ENCODE measurements at places on chromosomes 16 and 17.

- DNase-seq, result no peak
Observed at GRCh38 chr17:44981221-44981968, 13.3 kb upstream of the C1QL1 start.

- no peak for DNase-seq
Observed at GRCh38 chr16:13153696-13154095, 252.3 kb downstream of the SHISA9 start.

- no peak for DNase-seq
Observed at GRCh38 chr17:35345926-35346771, 27.3 kb downstream of the SLFN11 start.

- DNase-seq, result no peak
Observed at GRCh38 chr17:7357381-7357780, 2.4 kb downstream of the TMEM95 start.

GRCh38 chr17:17258998-17259397, 22.0 kb upstream of the FLCN start:
- DNase-seq, result no peak

DNA sequence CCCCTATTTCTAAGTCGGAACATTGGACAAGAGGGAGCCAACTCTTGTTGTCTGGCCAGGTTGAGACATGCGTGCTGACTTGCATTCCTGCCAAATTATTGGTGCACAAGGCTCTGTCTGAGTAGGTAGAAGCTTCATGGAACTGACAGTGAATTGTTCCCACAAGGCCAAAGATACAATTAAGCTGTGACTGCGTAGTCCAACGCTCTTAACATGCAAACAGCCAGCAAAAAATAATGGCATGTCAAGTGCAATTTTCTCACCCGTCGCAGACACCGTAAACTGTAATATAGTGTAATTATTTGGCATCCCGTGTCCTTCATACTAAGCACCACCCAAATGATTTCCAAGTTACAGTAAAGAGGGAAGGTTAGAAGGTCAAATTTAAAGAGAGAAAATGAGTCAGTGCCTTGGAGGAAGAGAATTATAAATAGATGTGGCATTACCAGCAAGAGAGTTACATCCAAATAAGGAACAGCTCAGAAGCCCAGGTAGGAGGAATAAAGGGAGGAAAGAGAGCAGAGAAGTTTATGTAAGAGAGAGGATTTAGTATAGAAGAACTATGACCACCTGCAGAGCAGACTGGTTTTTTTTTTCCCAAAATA, 21.8 kb downstream of the CDH8 start:
- DNase-seq, result no peak

DNA sequence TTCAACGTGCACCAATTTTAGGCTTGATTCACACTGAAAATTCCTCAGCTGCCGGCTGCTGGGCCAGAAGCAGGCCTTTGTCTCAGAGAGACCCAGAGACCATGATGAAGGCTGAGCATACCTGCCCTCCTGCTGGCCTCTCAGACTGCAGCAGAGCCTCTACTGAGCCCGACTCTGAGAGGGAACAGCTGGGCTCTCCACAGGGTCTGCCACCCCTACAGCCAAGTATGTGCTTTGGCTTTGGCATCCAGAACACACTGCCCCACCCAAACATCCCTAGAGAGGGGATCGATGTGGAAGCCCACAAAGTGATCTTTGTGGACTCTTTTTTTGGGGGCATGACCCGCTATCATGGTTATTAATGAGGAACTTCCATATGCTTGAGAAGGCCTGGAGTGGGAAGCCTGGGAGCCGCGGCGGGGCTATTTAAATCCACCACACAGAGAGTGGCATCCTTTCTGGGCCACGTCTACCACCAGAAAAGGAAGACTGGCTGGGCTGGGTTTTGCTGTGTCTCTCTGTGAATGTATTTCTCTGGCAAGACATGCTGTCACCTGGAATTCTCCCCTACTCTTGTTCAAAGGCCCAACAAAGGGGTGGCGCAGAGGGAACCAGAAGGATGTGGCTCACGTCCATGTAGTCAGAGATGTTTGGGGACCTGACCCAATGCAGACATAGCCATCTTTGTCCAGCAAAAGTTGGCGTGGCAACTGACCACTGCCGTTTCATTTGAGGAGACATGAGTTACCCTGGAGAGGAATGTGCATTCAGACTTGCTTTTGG, 69.3 kb downstream of the GNAO1 start:
- no peak for DNase-seq

DNA sequence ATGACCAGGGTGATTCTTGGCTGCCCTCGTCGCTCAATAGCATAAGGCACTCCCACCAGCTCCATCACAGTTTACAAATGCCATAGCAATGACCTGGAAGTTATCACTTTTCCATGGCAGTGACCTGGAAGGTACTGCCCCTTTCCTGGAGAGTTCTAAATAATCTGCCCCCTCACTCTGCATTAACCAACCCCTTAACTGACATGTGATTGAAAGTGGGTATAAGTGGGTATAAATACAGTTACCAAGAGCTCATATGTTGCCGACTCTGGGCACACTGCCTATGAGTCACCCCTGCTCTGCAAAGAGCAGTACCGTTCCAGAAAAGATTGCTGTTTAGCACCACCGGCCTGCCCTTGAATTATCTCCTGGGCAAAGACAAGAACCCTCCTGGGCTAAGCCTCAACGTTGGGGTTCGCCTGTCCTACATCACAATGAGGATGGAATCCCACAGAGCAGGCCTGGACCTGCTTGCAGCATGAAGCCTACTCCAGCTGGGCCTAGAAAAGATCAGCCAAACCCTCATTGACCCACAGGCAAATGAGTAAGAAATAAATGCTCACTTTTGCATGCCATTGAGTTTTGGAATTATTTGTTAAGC, 95.2 kb upstream of the SEC14L1 start:
- no peak for DNase-seq

- DNase-seq, result no peak
Observed at GRCh38 chr17:18076936-18077335, 10.8 kb upstream of the DRG2 start.

GRCh38 chr17:9183306-9183705, 162.0 kb downstream of the NTN1 start:
- DNase-seq, result no peak

DNA sequence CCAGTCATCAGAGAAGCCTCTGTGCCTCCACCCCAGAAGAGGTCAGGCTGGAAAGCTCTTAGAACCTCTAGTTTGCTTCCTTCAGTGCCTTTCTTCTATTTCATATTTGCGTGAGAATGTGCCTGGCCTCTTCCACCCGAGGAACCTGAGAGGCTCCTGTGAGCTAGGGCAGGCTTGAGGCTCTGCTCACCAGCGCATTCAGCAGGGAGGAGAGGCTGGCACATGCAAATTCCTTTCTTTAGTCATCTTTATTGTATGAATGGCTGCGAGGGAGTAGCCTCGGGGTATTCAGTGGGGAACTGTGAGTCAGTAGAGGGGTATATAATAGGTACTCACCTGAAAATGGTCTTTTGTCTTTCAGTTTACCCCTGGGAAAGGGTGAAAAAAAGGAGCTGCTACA, 268.3 kb downstream of the ABCC12 start:
- no peak for DNase-seq

DNA sequence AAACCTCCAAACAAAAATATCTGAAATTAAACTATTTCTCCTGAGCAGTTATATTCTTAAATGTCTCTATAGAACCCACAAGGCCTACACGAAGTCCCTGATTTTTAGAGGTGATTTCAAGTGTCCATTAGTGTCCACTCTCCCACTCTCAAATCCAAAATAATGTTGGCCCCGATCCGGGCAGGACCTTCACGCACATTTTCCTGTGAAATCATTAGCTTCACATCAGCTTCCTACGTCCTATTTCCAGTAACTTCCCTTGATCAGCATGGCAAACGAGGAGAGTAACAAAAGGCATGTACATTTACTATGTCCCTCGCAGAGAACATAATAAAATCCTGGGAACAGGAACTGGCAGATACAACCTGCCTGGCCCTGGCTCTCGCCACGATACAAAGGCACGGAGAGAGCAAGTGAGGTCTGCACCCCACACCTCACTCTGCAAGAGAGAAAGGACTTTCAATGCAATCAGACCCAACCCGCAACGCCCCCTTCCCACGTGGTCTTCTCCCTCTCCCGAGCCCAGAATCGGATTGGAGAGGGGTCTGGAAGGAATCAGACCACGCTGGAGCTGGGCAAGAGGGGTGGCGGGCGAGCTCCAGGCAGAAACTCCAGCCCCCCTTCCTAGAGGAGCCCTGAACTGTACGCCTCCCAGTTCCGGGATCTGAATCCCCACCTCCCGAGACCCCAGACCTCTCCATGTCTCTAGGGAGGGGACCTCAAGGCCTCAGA, 17.5 kb upstream of the C17orf78 start:
- DNase-seq, result peak; percentile 10

DNA sequence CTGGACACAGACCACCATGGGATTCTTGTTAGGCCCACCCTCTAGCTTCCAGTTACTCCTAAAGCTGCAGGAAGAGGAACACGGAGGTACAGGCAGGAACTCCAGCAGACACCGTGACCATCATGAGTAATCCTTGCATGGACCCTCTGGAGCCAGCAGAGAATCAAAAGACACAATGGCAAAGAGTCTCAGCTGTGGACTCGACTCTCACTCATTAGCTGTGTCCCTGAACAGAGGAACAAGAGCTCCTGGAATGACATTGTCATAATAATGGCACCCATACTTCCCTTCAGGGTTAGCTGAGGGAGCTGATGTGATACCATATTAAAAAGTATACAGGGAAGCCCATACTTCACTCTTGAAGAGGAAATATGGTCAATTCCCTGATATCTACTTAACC, 176.3 kb upstream of the ASIC2 start:
- no peak for DNase-seq

DNA sequence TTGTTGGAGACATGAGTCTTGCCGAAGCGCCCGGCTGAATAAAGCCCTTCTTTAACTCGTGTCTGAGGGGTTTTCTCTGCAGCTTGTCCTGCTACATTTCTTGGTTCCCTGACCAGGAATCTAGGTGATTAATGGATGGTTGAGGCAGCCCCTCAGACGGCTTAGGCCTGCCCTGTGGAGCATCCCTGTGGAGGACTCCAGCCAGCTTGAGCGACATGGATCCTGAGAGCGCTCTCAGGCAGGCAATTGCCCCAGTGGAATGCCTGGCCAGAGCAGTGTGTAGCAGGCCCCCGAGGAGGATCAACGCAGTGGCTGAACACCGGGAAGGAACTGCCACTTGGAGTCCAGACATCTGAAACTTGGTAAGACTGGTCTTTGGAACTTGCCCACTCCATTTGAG, 17.3 kb upstream of the ENDOV start:
- DNase-seq, result no peak

DNA sequence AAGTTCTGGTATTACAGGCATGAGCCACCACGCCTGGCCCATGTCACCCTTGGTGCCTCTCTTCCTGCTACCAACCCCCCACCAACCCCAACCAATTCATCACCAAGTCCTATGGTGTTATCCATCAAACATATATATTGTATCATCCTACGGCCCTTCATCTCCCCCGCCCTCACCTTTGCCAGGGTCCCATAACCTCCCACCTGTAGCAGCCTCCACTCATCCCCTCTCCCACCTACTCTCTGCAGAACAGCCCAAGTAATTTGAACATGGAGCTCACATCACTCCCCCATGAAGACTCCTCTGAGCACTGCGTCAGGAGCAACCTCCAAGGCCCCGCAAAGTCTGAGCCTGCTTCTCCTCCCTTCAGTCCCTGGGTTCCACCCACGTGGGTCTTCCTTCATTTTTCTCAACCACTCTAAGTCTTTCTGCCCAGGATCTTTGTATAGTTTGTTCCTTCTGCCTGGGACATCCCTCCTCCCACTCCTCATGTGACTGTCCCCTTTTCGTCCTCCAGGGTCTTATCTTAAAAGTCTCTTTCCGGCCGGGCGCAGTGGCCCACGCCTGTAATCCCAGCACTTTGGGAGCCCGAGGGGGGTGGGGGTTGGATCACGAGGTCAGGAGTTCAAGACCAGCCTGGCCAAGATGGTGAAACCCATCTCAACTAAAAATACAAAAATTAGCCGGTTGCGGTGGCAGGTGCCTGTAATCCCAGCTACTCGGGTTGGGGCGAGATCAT, 7.0 kb upstream of the HID1 start:
- DNase-seq, result no peak

DNA sequence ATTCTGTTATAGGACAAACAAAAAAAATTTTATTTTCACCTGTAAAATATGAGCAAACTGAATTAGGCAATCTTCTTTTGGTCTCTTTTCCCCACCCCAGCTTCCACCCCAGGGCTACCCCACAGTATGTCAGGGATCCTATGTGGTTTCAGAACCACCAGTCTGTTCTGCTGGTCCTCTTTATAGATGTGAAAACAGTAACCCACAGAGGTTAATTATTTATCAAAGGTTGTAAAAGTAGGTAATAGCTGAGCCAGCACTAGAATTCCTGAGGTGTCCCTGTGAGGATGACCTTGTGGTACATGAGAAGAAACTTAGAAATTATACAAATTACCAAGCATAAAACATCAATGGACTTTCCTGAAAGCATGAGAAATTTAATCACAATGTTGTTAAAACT, 428.7 kb downstream of the CNTNAP4 start:
- no peak for DNase-seq

DNA sequence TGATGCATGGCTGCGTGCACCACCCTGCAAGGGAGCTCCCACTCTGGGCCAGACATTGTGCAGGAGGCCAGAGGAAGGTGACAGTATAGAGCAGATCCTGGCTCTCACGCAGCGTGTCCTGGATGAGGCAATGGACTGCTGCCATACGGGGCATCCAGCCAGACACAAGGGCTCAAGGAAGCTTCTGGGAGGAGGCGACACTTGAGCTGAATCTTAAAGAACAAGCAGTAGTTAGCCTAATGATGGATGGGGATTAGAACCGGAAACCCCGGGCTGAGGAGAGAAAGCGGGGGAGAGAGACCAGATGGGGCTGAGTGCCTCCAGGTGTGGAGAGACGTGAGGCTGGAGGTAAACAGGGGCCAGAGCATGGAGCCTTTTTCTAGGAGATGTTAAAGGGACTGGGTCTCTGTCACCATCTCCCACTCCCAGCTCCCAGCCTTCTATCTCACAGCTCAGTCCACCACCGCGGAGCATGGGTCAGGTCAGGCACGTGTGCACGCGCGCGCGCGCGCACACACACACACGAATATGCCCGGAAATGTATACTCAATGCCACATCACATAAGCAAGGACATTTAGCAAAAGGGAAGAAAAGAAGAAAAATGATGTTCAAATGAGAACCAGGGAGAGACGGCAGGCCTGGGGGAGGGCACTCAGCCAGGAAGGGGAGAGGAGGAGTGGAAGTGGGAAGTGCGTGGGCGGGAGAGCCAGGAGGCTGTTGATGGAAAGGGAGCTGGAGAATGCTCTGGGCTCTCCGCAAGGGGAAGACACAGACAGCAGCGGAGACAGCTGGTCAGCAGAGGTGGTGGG, 46.3 kb downstream of the CCDC42 start:
- DNase-seq, result no peak

- no peak for DNase-seq
Observed at GRCh38 chr17:35064516-35065215, 1.2 kb upstream of the RFFL start.

- DNase-seq, result no peak
Observed at GRCh38 chr17:41512546-41513167, 6.0 kb downstream of the KRT15 start.

- no peak for DNase-seq
Observed at GRCh38 chr17:59406808-59407381, 75.4 kb downstream of the YPEL2 start.
